Ovary (tissue), 10 donors: ENCODE measurements at places on chromosomes 7 and 10. TPM values are rescaled to one million over a fixed set of nuclear protein-coding genes. Genes with fewer than 3 reads are reported as not detected.

DNAJB6 gene
- 154 TPM for polyA plus RNA-seq

HHEX gene
- 14.6 TPM for polyA plus RNA-seq

SLC13A4 gene
- polyA plus RNA-seq, result 0.07 TPM

AKR1B15 gene
- not detected for polyA plus RNA-seq

RTKN2 gene
- 0.52 TPM for polyA plus RNA-seq

BLOC1S2 gene
- 24.7 TPM for polyA plus RNA-seq

ALOX5 gene
- polyA plus RNA-seq, result 3.1 TPM

HMX3 gene
- not detected for polyA plus RNA-seq

LIPN gene
- polyA plus RNA-seq, result not detected

NUP205 gene
- 19.5 TPM for polyA plus RNA-seq

CELF2 gene
- 38.8 TPM for polyA plus RNA-seq

OPN4 gene
- polyA plus RNA-seq, result not detected

HNRNPF gene
- polyA plus RNA-seq, result 95.1 TPM

TMEM72 gene
- 0.05 TPM for polyA plus RNA-seq

GDF10 gene
- 1.2 TPM for polyA plus RNA-seq

OR2A42 gene
- 0.17 TPM for polyA plus RNA-seq

SHTN1 gene
- polyA plus RNA-seq, result 4.7 TPM

RELN gene
- 3.7 TPM for polyA plus RNA-seq

TDRD1 gene
- polyA plus RNA-seq, result 0.48 TPM

DDC gene
- 0.24 TPM for polyA plus RNA-seq

RAPGEF5 gene
- 20.1 TPM for polyA plus RNA-seq

SORCS3 gene
- polyA plus RNA-seq, result 0.43 TPM

PDZD7 gene
- 0.44 TPM for polyA plus RNA-seq

ATAD1 gene
- polyA plus RNA-seq, result 21.5 TPM

STK32C gene
- 8.8 TPM for polyA plus RNA-seq

RPEL1 gene
- not detected for polyA plus RNA-seq

SYT15 gene
- 4.6 TPM for polyA plus RNA-seq

COL17A1 gene
- 0.17 TPM for polyA plus RNA-seq

SPDYE9 gene
- polyA plus RNA-seq, result 0.11 TPM
